ENCODE measurements at places on chromosomes 4 and X.

DNA sequence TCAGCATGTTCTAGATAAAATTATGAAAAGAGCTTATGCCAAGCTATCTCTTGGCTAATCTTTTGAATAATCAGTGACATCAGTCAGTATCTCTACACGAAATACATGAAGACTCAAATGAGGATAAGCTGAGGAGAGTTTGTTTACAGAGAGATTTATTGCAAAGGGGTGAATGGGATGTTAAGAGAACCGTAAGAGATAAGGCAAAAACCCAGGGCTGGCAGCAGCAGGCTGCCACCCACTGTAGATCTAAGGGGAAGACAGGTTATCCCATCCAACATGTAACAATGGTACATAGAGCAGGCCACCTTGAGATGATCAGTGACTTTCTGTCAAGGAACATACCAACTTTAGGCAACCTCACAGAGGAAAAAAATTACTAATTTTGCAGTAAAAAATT lies 432.1 kb upstream of the NR3C2 start:
- DNase-seq, result no peak

GRCh38 chrX:19512961-19513360 lies 2.3 kb downstream of the MAP3K15 start:
- no peak for DNase-seq

GRCh38 chr4:7417639-7418038 lies 17.1 kb downstream of the PSAPL1 start:
- DNase-seq, result no peak

DNA sequence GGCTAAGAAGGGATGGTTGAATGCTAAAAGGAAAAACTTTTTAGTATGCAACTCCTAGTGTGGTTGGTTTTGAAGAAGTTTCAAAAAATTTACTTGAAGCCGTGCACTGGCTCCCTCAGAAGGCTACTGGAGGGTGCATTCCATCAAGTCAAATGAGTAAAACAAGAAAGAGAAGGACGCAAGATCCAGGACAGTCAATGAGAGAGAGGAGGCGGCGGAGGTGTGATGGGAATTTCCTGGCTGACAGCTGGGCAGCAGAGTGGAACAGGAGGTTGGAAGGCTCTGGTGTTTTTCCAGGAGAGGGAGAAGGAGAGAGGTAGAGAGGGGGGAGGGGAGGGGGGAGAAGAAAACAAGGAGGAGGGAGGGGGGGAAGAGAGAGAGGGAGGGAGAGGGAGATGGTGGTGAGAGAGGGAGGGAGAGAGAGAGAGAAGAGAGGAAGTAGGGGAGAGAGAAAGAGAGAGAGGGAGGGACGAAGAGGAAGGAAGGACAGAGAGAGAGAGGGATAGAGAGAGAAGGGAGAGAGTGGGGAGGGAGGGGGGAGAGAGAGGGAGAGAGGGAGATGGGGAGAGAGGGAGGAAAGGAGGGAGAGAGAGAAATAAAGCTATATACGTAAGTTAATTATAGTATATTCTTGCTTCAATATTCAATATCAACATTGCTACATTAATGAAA lies 126.4 kb downstream of the SH3KBP1 start:
- DNase-seq, result no peak

- no peak for DNase-seq
Observed at GRCh38 chrX:75038925-75039324, 113.7 kb upstream of the NEXMIF start.

DNA sequence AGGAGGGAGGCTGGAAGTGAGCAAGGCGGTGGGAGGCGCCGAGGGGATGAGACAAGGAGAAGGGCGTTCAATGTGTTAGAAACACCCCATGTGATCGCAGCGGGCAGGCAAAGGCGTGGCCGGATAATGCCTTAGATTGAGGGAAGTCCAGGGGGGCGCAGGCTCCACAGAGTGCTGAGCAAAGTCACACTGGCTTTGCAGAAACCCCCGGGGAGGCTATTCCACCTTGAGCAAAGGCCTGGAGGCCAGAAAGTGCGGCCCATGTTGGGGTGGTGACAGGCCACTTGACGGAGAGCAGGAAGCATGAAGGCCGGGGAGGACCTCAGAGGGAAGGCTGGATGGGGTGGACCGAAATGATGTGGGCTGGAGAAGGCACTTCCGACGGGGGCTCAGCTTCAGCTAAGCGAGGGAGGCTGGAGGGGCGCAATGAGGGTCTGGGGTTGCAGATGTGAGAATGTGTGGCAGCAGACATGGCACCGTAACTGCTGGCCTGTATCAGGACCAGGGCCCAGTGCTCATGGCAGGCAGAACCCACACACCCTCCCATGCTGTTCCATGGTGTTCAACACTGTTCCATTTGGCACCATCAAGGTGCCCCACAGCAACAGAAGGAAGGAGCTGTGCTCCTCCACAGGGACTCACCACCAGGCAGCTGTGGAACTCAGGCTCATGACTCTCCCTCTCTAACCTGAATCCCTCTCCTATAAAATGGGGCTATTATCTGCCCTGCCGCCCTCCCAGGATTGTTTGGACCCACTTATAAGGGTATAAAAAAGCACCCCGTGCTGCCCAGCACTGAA lies 50.3 kb downstream of the HMX1 start:
- no peak for DNase-seq

DNA sequence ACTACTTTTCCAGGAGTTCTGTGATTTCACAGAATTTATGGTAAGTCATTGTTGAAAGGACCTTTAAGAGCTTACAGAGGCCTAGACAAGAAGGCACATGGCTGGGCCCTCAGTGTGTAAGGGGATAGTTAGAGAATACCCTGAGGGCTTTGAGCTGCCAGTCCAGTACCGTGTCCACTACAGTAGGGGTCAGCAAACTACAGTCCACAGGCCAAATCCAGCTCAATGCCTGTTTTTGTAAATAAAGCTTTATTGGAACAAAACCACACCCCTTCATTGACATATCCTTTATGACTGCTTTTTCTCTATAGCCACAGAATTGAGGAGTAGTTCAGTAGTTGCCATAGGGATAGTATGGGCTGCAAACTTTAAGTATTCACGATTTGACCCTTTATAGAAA lies 176.2 kb downstream of the MID1 start:
- DNase-seq, result no peak

- no peak for DNase-seq
Observed at GRCh38 chrX:135331525-135331924, 22.2 kb downstream of the ETDC start.

- no peak for DNase-seq
Observed at GRCh38 chrX:46381630-46382029, 163.6 kb downstream of the ZNF674 start.

- no peak for DNase-seq
Observed at GRCh38 chrX:119155416-119156035, 27.9 kb upstream of the KIAA1210 start.

DNA sequence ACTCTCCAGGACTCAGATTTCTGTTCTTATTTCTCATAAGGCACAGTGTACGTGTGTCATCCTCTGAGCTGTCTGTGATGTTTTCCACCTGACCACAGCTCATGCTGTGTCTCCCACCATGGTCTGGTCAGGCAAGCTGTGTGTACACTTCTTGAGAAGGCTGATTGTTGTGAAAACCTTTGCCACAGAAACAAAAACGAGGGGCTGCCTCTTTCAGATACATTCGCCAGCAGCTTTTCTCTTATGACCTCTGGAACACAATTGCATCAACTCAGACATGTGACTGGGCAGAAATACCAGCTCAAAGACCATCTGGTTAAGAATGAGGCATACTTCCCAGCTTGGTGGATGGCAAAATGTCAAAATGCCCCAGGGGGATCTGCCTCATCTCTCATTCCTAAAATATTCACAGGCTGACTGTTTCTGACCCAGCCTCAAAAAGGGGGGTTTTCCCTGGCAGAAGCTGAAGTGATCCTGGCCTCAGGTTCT lies 46.1 kb downstream of the PGRMC2 start:
- DNase-seq, result peak; percentile 9

- peak; percentile 24 for DNase-seq
Observed at GRCh38 chrX:111411557-111411956, 435 bp downstream of the DCX start.

- DNase-seq, result no peak
Observed at GRCh38 chr4:133866328-133866699, 335.3 kb downstream of the PABPC4L start.

DNA sequence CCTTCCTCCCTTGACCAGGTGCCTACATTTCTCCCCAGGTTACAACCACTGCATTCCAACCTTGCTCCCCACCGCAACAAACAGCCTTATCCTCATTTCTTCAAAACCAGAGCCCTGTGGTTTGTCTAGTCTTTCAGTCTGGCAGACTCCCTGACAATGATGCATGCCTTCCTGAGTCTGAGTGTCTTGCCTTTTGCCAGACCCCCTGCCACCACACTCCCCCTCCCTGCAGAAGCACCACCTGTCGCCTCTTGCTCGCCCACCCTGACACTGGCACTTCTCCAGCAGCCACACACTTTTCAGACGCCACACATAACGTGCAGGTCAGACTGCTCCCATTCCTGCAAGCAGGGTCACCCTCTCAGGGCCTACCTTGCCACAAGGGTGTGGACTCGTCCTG lies 349.2 kb upstream of the NOCT start:
- DNase-seq, result peak; percentile 11

GRCh38 chr4:17702641-17703040 lies 78.8 kb downstream of the FAM184B start:
- DNase-seq, result no peak

- DNase-seq, result peak; percentile 92
Observed at GRCh38 chrX:100717363-100717762, 14.6 kb downstream of the SYTL4 start.

DNA sequence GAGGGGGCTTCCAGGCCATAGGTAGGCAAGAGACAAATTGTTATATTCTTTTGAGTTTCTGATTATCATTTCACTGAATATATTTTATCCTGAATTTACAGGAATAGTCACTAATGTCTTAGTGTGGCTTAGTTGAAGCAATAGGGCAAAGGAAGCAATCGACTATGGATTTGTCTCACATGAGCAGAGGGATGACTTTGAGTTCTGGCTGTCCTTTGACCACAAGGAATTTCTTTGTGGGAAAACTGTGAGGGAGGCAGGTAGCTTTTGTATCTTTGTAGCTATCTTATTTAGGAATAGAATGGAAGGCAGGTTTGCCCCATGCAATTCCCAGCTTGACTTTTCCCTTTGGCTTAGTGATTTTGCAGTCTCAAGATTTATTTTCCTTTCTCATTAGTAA lies 207.3 kb upstream of the ANXA10 start:
- no peak for DNase-seq

DNA sequence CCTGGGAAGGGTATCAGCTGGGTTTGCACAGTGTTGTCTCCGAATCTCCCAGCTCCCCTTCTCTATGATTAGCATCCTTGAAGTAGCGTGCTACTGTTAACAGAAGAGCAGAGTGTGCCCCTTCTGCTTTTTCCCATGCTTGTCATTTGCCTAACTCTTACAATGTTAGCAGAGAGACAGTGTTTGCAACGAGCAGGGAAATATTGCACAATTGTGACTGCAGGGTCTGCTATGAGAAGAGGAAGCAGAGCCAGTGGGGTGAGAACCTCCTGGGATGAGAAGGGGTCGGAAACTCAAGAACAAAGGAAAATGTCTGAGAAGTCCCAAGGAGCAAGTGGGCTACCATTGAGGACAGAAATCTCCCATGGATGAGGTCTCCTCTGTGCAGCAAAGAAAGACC lies 7.8 kb upstream of the CHRNA9 start:
- DNase-seq, result no peak

- no peak for DNase-seq
Observed at GRCh38 chr4:180426938-180427337, 1816.3 kb upstream of the TENM3 start.

- DNase-seq, result no peak
Observed at GRCh38 chr4:89582756-89583505, 254.0 kb downstream of the SNCA start.

- no peak for DNase-seq
Observed at GRCh38 chr4:134470544-134470943, 269.0 kb upstream of the PABPC4L start.

GRCh38 chrX:108029928-108030711 lies 14.7 kb upstream of the VSIG1 start:
- DNase-seq, result no peak

- DNase-seq, result no peak
Observed at GRCh38 chr4:38181286-38181685, 221.1 kb downstream of the PTTG2 start.

DNA sequence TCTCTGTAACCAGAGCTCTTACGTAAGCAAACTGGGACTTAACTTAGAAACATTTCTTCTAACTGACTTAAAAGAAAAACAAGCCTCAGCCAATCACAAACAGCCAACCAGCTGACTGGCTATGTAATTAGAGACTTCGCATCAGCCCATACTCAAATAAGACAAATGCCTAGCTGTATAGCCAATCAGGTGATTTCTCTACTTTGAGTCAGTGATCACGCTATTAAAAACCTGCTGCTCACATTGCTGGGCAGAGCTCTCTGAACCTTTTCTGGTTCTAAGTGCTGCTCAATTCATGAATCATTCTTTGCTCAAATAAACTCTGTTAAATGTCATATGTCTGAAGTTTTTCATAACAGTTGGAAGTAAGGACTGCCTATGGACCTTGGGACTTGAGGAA lies 9.9 kb upstream of the SMIM10L2A start:
- DNase-seq, result no peak

DNA sequence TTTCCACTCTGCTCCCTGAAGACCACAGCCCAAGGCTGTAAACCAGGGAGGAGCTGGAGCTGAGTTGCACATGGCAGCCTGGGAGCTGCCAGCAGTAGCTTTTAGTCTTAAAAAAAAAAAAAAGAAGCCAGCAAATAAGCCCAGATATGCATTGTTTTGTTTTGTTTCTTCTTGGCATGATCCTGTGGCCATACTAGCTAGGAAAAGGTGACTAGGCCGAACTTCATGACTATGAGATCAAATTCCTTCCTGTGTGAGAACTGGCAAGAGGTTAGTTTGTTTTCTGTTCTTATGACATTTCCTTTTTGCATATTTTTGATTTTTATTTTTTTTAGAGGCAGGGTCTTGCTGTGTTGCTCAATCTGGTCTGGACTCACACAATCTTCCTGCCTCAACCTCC lies 323.3 kb downstream of the DCTD start:
- DNase-seq, result no peak

- DNase-seq, result no peak
Observed at GRCh38 chrX:40152741-40153344, 55.1 kb upstream of the BCOR start.

GRCh38 chr4:80422727-80423404 lies 87.3 kb downstream of the CFAP299 start:
- no peak for DNase-seq

GRCh38 chr4:30950737-30951136 lies 230.6 kb downstream of the PCDH7 start:
- no peak for DNase-seq

GRCh38 chr4:2172161-2172560 lies 69.8 kb downstream of the HAUS3 start:
- no peak for DNase-seq

- no peak for DNase-seq
Observed at GRCh38 chr4:186948361-186949242, 224.9 kb upstream of the FAT1 start.
